ENCODE measurements at places on chromosomes 5 and 9.

DNA sequence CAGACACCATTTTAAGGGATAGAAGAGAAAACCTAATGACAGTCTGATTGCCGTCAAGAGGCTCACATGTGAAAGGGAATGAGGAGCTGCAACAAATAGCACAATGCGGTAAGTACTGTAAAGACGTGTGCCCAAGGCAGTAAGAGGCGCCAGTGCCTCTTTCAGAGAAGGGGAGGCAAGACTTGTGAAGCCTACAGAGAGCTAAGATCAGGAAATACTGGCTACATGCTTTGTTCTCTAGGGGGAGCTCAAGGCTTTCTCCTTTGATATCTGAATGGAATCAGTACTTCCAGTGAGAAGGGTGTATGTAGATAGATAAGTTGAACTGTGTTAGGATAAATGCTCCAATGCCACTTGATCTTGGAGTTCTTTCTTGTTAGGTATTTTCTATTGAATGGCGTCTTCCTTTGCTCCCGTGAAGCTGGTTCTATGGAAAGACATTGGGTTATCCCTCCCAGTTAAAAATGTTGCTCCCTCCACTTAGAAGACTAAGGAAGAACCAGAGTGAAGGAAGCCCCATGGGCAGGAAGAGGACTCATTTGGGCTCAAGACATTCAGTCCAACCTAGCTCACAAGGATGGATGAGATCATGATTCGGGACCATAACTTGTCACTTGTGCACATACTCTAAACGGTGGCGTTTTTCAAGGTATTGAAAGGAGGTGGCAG lies 23.5 kb upstream of the ALDOB start:
- no peak for DNase-seq

DNA sequence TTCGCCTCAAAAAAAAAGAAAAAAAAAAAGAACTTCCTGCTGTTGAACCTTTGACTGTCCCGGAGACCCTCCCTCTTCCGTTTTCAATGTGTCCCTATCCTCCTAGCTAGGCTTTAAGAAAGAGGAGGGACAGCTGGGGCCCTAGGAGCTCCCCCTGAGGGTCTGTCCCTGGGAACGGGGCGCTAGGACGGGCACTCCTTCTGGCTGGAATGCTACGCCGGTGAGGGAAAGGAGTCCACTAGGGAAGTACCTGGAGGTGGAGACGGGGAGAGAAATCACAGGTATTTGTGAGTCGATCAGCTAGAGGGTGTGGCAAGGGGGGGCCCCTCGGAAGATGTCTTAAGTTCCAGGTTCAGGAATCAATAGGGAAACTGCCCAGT lies 4.6 kb downstream of the SIT1 start:
- DNase-seq, result no peak

DNA sequence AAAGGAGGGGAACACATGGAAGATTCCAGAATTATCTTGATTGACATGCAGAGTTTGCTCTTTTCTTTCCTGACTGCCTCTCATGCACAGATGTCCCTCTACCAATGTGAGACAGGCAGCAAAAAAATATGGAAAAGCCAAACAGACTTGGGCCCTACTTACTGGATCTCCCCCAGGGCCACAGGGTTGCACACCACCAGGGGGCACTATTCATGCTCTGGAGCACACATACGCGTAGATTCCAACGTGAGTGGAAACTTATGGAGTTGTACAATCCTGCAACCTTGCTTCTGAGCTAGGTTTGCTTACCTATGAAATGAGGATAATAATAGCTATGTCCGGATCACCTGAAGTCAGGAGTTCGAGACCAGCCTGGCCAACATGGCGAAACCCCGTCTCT lies 319.5 kb downstream of the ARHGEF28 start:
- DNase-seq, result no peak

GRCh38 chr5:43636076-43636475 lies 33.1 kb downstream of the NNT start:
- no peak for DNase-seq

DNA sequence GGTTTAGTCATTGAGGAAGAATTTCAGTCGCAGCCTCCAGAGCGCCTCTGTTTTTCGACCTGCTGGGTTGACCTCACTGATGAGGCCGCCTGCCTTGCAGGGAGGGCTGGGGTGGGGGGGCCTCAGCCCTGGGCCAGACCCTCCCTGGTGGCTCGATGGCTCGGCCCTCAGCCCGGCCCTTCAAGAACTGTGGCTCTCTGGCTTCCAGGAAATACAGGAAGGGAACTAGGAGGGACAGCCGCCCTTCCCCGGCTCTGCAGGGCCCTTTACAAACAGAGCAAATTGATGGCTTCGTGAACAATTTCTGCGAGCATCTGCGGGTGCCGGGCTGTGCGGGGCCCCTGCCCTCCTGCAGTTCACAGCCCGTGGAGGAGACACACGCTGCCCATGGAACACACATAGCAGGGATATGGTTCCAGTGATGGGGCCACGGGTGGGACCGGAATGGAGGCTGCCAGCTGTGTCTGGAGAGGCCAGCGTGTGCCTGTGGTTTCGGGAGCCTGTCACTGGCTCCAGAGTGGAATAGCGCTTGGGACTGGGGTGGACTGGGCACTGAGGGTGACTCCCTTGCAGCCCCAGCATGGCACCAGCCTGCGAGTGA lies 39.6 kb downstream of the COL5A1 start:
- DNase-seq, result no peak

DNA sequence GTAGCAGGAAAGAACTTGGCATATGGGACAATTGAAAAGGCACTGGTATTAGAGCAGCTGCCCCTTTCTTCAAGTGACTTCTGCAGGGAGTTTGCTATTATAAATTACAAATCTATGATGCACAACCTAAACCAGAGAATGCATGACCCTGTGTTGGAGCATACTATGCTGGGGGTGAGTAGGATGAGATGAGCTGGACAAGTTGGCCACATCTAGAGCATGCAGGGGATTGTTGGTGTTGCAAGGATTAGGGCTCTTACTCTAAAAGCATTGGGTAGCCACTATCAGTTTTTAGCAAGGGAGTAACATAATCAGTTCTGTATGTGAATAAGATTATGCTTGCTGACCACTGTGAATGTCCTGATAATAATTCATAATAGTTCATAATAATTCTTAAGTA lies 186.7 kb downstream of the KIAA0825 start:
- DNase-seq, result no peak
